ENCODE measurements at places on chromosomes 2 and 18.
A peak's percentile ranks its signal among the peaks of the same experiment; 100 is the strongest.

DNA sequence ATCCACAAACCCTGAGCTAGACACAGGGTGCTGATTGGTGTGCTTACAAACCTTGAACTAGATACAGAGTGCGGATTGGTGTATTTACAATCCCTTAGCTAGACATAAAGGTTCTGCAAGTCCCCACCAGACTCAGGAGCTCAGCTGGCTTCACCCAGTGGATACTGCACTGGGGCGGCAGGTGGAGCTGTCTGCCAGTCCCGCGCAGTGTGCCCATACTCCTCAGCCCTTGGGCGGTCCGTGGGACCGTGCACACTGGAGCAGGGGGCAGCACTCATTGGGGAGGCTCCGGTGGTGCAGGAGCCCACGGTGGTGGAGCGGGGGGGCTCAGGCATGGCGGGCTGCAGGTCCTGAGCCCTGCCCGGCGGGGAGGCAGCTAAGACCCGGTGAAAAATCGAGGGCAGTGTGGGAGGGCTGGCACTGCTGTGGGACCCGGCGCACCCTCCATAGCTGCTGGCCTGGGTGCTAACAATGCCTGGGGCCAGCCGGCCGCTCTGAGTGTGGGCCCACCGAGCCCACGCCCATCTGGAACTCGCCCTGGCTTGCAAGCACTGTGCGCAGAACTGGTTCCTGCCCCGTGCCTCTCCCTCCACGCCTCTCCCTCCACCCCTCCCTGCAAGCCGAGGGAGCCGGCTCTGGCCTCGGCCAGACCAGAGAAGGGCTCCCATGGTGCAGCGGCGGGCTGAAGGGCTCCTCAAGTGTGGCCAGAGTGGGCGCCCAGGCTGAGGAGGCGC is 75.6 kb downstream of the MOB4 start:
- DNase-seq, result no peak

- DNase-seq, result no peak
Observed at GRCh38 chr2:219228041-219228910, 1.2 kb downstream of the ATG9A start.

- no peak for DNase-seq
Observed at GRCh38 chr2:130828461-130828860, 8.3 kb upstream of the ARHGEF4 start.

DNA sequence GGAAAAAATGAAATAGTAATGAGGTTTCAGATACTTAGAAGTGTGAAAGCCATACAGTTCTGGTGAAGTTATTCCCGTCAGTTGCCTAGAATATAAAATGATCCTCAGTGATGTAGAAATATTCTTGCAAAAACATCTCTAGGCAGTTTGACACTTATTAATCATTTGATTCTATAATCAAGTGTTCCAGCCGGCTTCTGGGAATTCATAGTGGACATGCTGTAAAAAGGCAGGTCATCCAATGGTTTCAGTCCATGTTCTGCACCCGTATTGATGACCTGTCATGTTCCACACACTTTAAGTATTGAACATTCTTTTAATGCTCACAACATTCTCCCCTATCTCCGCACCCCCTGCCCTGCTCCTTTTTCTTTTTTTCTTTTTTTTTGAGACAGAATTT is 19.8 kb downstream of the ARPC2 start:
- DNase-seq, result no peak

- no peak for DNase-seq
Observed at GRCh38 chr2:103123516-103123915, 361.7 kb downstream of the TMEM182 start.

DNA sequence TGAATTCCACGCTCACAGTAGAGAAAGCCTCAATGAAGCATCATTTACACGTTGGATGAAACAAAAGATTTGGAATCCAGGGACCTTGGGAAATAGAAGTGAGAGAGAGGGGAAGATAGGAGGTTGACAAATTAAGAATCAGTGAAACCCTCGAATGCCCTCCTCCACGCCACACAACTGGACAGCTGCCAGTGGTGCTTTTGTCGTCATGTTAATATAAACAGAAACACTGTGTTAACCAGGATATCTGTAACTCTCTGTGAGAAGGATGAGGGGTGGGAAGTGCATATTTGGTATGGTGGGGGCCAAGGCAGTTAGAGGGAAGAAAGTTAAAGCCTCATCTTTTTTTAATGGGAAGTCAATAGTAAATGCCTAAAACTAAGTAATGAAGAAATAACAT is 108.7 kb downstream of the GFPT1 start:
- DNase-seq, result no peak

- DNase-seq, result no peak
Observed at GRCh38 chr2:24354957-24355356, 5.4 kb downstream of the ITSN2 start.

- no peak for DNase-seq
Observed at GRCh38 chr18:76881744-76882143, 59.4 kb downstream of the ZNF236 start.

- no peak for DNase-seq
Observed at GRCh38 chr18:5462227-5462626, 81.6 kb downstream of the EPB41L3 start.

DNA sequence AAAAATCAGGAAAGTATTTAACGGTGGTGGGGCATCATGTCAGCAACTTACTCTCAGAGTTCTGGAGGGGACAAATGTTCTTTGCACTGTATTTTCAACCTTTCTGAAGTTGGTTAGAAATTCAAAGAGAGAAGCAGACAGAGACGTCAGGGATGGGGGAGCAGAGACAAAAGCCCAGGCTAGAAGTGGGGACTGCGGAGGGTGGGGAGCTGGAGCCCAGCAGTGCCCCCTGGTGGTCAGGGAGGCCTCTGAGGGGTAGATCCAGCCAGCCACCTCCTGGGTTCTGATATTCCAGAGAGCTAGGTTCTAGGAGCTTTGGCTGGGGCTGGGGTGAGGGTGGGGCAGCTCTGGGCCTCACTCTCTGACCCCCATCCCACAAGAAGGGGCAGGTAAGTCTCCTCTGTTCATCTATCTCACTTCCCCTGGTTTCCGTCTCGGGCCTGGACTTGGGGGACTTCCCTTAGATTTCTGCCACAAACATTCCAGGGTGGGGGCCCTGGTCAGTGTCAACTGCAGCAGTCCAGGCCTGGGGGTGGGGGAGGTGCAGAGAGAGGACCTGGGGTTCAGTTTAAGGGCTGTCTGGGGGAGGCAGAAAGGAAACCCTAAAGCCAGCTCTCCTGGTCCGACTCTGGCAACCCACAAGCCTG is 8.9 kb downstream of the TNS1 start:
- DNase-seq, result peak; percentile 26

DNA sequence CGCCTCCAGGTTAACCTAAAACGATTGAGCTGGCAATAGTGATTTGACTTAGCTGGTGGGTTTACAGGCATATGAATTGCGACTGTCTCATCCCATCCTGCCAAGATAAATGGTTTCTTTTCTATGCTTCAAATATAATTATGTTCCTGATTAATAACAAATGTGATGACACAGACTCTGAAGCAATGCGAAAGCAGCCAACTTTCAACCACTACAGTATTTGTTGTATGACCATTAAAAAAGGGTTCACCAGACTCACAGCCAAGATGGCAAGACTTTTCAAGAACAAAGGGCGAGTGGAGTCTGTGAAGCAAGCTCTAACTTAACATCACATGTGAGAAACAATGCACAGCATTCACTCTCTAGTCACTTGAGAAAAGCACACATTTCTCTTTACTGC is 186.6 kb downstream of the PID1 start:
- no peak for DNase-seq

- no peak for DNase-seq
Observed at GRCh38 chr2:105139556-105140239, 101.8 kb downstream of the MRPS9 start.

- no peak for DNase-seq
Observed at GRCh38 chr2:15168116-15168515, 393.0 kb downstream of the NBAS start.

DNA sequence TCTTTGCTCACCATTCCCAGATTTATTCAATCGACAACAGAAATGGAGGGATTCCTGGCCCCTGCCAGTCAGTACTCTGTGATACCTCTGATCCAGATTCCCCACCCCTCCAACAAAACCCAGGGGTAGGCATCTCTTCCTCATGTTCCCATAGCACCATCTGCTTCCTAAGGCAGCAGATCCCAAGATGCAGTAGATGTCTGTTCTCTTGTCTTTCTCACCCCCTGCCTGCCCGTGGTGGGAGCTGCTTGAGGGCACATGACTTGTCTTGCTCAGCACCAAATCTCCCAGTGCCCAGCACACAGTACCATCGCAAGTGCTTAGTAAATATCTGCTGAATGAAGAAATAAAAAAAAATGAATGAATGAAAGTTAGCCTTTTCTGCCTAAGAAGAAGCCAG is 98.2 kb downstream of the ZBTB7C start:
- DNase-seq, result no peak

DNA sequence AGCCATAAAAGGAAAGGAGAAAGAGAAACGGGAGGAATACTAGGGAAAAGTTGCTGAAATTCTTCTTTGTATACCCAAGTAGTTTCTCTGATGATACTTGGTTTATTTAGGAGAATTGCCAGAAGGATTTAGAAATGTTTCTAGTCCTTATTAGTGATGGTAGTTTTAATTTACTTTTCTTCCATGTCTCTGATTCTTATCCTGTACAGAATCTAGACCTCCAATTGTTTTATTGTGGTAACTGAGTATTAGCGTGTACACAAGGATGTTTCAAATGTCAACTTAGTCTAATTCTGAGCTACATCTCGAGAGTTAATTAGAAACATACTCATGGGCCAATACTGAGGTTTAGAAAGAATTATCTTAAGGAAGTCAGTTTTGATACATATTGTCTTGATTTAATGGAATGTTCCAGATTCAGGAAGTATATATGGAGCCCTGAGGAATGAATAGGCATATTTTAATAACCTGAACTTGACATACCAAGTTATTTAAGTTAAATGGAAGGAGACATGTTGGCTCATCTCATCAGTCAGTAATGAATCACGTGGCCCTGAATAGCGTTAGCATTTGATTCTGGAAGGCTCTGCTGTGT is 219.6 kb downstream of the LTBP1 start:
- no peak for DNase-seq

GRCh38 chr18:61402726-61403125 is 69.5 kb downstream of the CDH20 start:
- DNase-seq, result no peak

DNA sequence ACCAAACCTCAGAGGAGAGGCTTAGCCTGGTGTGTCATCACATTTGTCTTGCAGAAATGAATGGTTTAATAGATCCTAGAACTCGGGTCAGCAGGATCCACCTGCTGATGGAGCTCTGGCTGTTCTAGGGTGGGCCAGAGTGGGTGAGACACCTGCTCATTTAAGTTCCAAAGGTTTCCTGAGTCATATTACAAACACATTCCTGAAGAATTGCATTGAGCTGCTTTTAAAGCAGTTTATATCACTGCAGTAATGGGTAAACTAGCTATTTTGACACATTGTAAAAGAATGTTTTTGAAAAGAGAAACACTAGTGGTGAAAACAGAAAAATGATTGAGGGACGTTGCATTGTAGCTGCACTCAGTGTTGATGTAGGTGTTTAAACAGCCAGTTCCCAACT is 175.3 kb upstream of the TCF4 start:
- no peak for DNase-seq

DNA sequence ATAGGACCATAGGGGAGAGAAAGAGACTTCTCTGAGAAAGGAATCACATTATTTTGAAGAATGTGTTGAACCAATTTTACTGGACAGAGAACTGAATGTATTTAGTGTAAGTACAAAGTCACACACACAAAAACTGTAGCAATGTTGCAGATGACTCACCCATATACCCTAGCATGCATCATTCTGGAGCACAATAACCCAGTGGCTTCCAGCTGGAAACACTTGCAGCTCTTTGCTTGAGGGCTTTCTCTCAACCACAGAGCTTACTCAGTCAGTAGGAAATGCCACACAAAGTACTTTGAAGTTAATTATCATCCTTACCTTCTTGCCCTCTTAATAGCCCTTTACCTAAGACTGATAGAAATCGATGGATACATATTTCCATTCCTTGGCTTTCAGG is 760.0 kb upstream of the FSHR start:
- DNase-seq, result no peak

- DNase-seq, result no peak
Observed at GRCh38 chr2:81703831-81704230, 1399.3 kb upstream of the LRRTM1 start.

DNA sequence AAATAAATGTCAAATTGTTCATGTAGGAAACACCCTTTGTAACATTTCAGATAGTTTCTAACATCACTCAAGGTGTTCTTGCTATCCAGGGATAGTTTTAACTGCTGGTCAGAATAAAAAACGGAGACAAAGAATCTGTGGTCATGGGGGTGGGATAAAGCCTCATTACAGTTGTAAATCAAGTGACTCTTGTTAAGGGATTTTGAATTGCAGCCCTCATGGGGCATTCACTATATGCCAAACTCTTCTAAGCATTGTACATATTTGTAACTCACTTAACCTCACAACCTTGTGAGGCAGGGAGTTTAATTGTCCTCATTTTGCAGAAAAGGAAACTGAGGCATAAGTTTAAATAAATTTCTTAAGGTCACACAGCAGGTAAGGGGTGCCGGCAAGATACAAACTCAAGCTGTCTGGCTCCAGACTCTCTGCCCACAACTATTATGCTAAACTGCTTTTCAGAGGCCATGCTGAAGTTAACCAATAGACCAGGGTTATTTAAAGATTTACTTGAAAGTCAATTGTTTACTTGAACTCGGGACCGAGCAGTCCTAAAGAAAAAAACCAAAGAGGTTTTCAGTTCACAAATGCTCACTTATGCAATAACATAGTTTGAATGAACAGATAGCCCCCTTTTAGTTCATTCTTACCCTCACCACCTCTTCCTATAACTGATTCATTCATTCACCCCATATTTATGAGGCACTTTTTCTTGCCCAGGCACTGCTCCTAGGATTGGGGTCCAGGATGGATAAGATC is 121.6 kb upstream of the FZD5 start:
- DNase-seq, result no peak

DNA sequence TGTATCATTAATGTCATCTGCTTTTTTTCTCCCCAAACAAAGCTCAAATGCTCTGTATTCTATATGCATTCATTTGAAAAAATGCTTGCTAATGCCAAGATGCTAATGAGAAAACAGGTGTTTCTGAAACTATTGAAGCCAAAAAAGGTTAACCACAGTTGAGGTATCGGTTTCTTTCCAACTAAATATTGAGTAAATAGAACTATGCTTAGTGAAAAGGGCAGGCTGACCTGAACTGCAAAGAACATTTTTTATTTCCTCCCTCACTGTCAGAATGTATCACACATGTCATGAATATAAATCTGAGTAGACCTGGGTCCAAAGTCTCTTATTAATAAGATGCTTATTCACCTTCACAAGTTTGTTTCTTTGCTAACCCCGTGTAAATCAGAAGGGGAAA is 866.6 kb downstream of the CPS1 start:
- DNase-seq, result no peak
